ENCODE measurements at places on chromosomes 5 and 9.
A peak's percentile ranks its signal among the peaks of the same experiment; 100 is the strongest.

GRCh38 chr5:89208811-89209210 is 325.8 kb upstream of the MEF2C start:
- no peak for DNase-seq

DNA sequence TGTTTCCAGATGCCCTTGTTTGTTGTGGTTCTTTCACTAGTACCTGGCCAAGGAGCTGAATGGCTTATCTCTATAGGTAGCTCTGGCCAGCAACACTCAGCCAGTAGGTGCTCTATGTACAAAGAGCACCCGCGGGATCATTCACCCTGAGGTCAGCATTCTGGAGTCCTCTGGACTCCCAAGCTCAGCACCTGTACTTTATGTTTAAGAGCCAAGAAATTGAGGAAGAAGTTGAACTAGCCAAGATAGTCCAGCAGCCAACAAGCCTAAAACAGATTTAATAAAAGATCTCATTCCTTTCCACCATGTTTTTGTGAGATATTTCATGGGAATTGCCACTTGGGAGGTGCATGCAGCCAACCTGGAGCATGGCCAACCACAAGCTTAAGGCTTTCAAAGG is 242.6 kb upstream of the PAPPA start:
- no peak for DNase-seq

DNA sequence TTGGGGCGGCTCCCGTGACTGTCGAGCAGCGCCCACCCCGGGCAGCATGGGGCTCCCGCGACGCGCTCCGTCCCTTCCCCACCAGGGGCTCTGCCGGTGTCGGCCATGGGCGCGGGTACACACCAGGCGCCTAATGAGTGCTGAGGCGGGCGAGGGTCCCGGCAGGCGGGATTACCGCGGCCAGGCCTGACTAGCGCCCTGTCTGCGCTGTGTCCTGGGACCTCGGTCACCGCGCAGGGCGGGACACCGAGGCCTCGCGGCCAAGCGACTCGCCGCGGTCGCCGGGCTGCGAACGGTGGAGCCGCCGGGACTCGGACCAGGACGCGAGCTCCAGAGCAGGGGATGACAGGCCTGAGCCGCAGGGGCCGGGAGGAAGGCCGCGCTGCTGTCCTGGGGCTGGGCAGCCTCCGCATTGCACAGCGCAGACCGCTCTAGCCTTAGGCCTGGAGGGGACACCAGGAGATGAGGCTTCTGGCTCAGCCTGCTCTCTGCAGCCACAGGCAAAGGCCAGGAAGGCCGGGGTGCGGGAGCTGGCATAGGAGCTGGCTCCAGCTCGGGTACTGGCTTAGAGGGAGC is 14.1 kb downstream of the LCN10 start:
- DNase-seq, result no peak

GRCh38 chr5:65611524-65611923 is 12.6 kb downstream of the TRIM23 start:
- no peak for DNase-seq

DNA sequence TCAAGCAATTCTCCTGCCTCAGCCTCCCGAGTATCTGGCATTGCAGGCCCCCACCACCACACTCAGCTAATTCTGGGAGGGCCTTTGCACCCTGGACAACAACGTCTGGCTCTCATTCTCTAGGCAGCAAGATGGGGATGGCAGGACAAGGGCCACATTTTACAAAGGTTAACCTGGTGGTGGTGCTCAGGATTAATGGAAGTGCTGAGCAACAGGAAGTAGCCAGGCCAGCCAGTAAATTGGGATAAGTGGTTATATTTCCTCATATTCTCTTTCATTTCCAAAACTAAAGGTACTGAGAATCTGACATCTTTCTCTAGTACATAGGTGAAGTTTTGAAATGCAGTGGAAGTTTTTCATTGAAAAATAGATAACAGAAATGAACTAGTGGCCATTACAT is 24.7 kb upstream of the ASPN start:
- DNase-seq, result no peak

GRCh38 chr5:167244583-167244982 is 1046.9 kb upstream of the WWC1 start:
- DNase-seq, result no peak

DNA sequence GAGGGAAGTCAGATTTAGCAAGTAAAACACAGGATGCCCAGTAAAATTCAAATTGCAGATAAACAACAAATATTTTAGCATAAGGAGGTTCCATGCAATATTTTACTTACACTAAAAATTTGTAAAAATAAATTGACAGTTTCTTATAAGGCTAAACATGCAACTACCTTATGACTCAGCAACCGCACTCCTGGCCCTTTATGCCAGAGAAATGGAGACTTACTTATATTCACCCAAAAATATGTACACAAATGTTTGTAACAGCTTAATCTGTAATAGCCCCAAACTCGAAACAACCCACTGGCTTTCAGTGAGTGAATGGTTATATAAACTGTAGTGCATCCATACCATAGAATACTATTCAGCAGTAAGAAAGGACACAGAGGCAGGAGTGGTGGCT is 28.6 kb upstream of the TRIM14 start:
- no peak for DNase-seq

DNA sequence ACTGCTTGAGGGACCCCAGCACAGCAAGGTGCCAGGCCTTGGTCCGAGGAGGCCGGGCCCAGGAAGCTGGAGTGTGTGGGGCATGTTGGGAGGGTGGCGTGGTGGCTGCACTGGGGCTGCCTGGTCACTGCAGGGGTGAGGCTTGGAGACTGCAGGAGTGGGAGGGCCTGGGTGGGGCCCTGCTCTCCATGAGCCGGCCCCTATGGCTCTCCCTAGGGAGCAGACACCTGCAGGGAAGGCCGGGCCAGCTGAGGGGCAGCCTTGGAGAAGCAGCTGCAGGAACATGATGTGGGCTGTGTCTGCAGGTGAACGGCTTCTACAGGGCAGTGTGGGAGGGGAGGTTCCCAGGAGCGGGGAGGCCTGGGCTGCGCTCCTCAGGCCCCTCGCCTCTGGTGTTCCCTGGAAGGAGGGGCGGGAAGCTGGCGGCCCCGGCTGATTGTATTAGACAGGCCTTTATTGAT is 41.7 kb upstream of the TMEM250 start:
- no peak for DNase-seq

GRCh38 chr9:134032456-134033222 is 7.4 kb downstream of the BRD3OS start:
- DNase-seq, result no peak

GRCh38 chr5:156476678-156477077 is 149.7 kb downstream of the SGCD start:
- DNase-seq, result no peak

DNA sequence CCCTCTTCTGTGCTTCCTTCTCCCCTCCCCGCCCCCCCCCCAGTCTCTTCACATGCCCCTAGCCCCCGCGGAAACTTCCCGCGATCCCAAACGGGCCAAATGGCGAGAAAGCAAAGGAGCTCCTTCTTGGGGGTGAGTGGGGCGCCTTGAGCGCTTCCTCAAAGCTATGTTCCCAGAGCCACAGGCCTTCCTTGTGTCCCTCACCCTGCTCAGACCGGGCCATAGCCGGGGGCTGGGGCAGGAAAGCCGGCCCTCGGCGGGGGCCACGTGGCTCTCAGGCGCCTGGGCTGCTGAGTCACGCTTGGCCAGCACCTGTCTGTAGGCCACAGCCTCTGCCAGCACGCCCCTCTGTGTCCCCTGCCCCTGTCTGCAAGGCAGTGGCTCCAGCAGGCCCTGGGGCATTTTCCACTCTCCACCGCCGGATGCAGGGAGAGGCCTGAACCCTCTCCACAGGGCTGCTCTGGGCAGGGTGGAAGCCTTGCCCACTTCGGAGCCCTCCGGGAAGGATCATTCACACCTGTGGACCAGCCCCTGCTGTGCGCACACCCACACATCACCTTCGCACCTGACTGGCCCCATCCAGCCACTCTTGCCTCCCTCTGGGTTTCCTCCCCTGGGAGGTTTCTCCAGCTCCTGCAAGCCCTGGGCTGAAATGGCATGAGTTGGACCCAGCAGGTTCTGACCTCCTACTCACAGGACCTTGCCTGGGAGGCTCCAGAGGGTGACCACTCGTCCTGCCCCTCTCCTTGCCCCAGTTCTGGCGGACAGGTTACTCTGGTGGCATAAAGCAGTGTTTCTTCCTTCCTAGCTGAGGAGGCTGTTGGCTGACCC is 1.2 kb upstream of the SQSTM1 start:
- peak; percentile 61 for DNase-seq

DNA sequence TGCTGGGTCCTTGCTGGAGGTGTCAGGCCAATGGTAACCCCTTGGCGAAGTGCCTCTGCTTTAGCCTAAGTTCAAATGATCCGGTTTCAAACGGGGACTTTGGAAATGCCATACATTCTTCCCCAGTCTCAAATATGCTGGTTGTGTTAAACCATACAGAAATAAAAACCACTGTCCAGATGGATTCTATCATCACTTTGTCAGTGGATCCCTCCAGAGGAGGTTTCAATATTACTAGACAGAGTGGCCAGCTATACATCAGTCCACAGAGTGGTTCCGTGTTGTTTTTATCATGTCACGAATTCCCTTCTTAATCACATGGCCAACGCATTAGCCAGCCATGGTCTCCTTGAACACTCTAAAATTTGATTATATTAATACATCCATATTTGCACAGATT is 7.3 kb upstream of the RANBP17 start:
- DNase-seq, result no peak

DNA sequence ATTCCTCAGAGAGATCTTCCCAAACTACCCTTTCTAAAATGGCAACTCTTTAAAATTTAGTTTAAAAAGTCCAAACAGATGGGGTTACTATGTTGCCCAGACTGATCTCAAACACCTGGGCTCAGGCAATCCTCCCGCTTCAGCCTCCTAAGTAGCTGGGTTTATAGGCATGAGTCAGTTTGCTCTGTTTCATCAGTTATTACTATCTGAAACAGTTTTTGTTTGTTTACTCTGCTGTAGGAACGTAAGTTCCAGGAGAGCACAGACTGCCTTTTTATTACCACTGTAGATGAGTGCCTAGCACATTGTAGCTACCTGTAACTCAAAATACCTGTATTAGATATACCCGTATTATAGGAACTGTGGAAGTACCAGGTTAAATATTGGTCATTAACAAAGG is 89.4 kb downstream of the UHRF2 start:
- no peak for DNase-seq

GRCh38 chr5:150779397-150780186 is 1.0 kb downstream of the SMIM3 start:
- no peak for DNase-seq

DNA sequence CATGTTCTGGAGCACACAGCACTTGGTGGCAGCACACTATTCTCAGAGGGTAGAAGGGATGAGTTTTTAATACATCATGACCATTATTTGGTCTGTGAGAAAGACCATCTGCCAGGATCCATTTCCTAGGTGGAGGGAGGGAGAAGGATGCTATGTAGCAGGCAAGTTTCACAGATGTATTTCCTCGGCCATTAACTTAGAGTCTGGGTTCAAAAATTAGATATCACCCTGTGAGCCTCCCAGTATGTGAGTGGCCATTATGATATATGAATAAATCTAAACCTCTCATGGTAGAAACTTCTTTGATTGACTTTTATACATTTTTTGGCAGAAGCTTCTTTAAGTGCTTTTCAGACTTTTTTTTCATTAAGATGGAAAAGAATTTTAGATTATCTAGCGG is 133.9 kb downstream of the SREK1 start:
- DNase-seq, result no peak

DNA sequence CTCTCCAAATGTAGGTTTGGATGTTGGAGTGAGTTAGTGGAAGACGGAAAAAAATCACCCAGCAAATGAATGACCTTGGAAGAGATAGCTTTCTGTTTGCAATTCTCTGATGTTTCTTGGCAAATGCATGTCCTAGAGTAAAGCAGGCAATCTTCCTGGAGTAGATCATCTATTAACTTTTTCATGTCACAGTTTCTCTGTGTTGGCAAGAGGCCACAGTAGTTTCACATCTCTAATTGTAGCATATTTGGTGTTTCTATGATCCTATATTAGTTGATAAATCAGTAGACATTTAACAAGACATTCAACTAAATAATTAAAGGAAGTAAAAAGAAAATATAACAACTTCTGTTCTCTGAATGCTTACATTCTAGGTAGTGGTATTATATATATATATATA is 138.2 kb upstream of the MINAR2 start:
- no peak for DNase-seq

DNA sequence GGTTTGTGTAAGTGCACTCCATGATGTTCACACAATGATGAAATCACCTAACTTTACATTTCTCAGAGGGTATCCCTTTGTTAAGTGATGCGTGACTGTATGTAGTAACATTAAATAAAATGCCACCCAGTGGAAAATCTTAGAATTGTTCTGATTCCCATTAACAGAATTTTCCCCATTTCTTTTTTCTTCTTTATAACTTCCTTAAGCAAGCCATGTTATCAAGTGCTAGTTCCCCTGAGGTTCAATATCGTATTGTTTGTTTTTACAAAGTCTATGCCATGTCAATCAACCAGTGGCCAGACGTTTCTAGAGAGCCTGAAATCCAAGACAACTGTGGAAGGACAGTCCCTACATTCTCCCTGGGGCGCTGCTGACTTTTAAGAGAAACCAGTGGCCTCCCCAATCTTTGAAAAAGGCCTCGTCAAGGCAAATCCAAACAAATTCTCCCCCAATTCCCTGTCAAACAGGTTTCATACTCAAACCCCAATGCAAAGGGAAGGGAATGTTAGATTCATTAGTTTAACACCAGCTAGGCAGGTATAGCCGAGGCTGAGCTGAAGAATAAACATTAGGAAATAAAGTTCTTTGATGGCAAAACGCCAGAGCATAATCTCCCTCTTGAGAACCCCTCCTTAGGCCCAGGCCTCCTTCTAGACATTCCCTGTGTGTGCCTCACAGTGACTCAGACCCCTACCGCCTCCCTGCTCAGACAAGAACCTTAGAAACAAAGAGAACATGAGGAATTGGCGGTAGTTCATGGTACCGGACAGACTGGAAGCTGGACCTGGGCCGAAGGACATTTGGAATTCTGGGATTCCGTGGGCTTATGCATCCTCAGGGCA is 198.7 kb downstream of the GNA14 start:
- DNase-seq, result no peak

DNA sequence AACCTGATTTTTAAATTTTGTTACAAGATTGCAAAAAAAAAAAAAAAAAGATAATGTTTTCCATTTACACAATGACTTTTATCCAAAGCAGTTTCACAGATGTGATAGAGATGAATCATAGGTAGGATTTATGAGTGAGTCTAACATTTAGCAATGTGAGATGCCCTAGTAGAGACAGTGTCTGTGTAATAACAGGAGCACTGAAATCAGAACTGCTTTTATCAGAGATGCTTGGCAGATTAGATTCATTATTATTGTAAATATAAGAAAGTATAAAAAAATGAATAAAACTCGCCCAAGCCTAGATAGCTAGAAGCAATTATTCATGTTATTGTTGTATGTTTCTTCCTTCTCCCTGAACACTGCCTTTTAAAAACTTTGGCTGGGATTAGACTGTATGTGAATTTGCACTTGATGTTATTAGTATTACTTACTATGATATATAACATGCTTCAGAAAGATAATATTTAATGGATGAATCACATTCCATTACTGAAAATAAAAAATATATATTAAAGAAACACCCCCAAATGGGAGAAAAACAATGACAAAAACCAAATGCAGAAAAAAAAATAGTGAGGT is 567.3 kb upstream of the KLF4 start:
- no peak for DNase-seq

- DNase-seq, result no peak
Observed at GRCh38 chr5:31574772-31575171, 42.7 kb downstream of the C5orf22 start.

Measured in GM10248 (cell line).